Stimulated activated CD4-positive, alpha-beta T cell treated with anti-CD3 and anti-CD28 coated beads, Interleukin-2, amount 100 ng/mL, for 24 hours (primary cell): ENCODE measurements at places on chromosomes 13 and 19.
A peak's percentile ranks its signal among the peaks of the same experiment; 100 is the strongest.

GRCh38 chr13:23467048-23467931, 33.8 kb upstream of the SACS start:
- DNase-seq = no peak

- peak; percentile 40 for DNase-seq
Observed at GRCh38 chr19:52536448-52536800, 9.0 kb downstream of the ZNF808 start.

DNA sequence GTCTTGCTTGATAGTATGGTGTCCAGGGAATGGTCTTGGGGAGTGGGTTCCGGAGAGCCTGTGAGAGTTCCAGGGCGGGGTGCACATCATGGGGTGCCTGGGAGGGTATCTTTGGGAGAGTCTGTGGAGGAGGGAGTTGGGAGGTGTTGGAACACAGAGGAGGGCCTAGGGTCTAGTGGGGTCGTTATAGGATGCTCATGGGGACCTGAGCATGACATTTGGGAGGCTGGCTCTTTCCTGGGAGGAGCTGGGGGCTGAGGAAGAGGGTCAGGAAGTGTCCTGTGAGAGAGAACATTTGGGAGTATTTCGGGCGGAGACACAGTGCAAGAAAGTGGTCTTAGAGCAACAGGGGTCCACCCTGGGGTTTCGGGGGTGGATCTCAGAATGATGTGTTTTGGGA, 2.7 kb downstream of the ACTL9 start:
- no peak for DNase-seq

- no peak for DNase-seq
Observed at GRCh38 chr13:30340331-30341250, 33.2 kb upstream of the KATNAL1 start.
